ENCODE measurements at places on chromosomes 11 and 22. TPM values are rescaled to one million over a fixed set of nuclear protein-coding genes. Genes with fewer than 3 reads are reported as not detected.

DNA sequence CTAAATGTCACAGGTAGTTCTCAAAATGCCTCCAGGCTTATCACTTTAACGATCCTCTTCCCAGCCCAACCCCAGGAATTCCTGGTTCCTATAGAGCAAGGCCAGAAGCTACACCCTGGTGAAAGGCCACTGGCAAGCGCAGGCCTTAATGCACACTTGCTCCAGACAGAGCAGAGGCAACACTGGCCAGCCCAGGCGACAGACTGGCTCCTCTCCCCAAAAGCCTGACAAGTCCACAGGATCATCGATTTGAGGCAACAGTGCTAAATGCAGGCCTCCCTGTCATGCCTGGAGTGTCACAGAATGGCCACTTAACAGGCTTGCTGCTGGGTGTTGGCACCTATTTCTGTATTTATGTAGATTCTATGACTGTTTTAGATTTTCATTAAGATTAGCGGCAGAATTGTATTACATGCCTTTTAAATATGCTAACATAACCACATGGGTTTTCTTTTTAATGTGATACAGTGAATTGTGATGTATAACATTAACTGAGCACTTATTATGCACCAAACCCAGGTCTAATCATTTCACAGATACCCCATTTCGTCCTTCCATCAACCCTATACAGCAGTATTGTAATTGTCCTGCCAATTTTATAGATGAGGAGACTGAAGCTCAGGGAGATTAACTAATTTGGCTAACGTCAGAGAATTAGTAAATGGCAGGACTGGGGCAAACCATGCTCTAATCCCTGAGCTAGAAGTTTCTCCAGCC, 38.6 kb downstream of the PACSIN2 start:
- no peak for DNase-seq

- DNase-seq: no peak
These were observed 14.0 kb upstream of the NRGN start for GRCh38 chr11:124725719-124726105.

- no peak for DNase-seq
These were observed 22.8 kb downstream of the TEAD1 start for GRCh38 chr11:12696911-12697581.

GRCh38 chr22:35721960-35722359, 4.3 kb downstream of the APOL5 start:
- DNase-seq: no peak

TREH gene
- total RNA-seq: not detected

- DNase-seq: no peak
These were observed 553.7 kb downstream of the MN1 start for GRCh38 chr22:27247701-27248434.

DNA sequence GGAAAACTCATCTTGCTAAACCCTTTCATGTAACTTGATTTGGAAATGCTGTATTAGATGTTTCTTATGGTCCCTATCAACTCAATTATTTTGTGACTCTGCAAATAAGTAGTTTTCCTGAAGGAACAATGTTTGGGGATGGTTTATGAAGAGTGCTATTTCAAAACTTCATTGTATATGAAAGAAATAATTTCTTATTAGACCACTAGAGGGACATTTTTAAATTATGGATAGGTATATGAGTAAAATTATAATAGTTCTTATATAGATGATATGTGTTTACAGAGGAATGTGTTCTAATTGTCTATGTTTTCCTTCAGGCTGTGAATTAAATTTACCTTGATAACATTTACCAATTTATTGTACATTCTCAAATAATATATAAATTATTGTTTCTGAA, 509.4 kb upstream of the RAG2 start:
- no peak for DNase-seq

- no peak for DNase-seq
These were observed 388 bp downstream of the HINFP start for GRCh38 chr11:119121811-119122124.

GRCh38 chr22:46514592-46515207, 22.7 kb downstream of the CELSR1 start:
- DNase-seq: no peak

CD248 gene
- 109 TPM for total RNA-seq

- no peak for DNase-seq
These were observed 1.4 kb downstream of the TENM4 start for GRCh38 chr11:79439410-79439885.

GRCh38 chr22:48900327-48900597, 927.4 kb downstream of the BRD1 start:
- no peak for DNase-seq

- no peak for DNase-seq
These were observed 134.3 kb downstream of the NECTIN1 start for GRCh38 chr11:119594639-119595249.

GRCh38 chr22:28444659-28445058, 235.0 kb downstream of the TTC28 start:
- DNase-seq: no peak

MMP10 gene
- not detected for total RNA-seq

GRCh38 chr11:119538753-119539152, 115.8 kb upstream of the THY1 start:
- no peak for DNase-seq

DNA sequence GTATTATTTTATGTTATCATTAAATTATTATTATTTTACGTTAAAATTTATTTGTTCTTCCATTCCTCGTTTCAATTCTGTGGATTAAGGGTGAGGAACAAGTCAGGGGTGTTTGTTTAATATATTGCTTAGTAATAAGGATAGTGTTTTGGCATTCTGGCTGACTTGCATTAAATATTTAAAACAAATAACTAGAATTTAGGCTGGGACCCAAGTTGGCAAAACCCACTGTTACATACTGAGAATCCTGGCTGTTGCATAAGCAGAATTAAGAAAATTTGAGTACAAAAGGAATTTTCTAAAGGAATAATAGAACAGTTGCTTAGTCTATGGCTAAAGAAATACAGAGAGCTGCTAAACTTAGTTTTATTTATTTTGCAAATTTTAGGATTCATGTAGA, 196.4 kb downstream of the GUCY1A2 start:
- DNase-seq: no peak
